ENCODE measurements at places on chromosomes 3 and 15. TPM values are rescaled to one million over a fixed set of nuclear protein-coding genes. Genes with fewer than 3 reads are reported as not detected.

The FOXP1 gene
- total RNA-seq: 70.2 TPM

The THRB gene
- total RNA-seq: 4.7 TPM

The PCBP4 gene
- 11.5 TPM for total RNA-seq

The C3orf20 gene
- 0.24 TPM for total RNA-seq

The IFRD2 gene
- total RNA-seq: 65.8 TPM

The ZNF860 gene
- 2.9 TPM for total RNA-seq

The RTP4 gene
- total RNA-seq: 1.8 TPM

The GAP43 gene
- total RNA-seq: not detected

The PHLDB2 gene
- total RNA-seq: 22.2 TPM

The FANCD2OS gene
- total RNA-seq: not detected

The HTR3E gene
- not detected for total RNA-seq

The KLF13 gene
- 42.7 TPM for total RNA-seq

The IL12A gene
- total RNA-seq: 0.80 TPM

The CD86 gene
- total RNA-seq: 1.2 TPM

The HEG1 gene
- total RNA-seq: 13.0 TPM

The CPNE9 gene
- not detected for total RNA-seq

The FBXW12 gene
- not detected for total RNA-seq

The CPLX3 gene
- total RNA-seq: not detected

The MED12L gene
- total RNA-seq: 0.32 TPM

The CPA3 gene
- 2.2 TPM for total RNA-seq

The RLBP1 gene
- total RNA-seq: not detected

DNA sequence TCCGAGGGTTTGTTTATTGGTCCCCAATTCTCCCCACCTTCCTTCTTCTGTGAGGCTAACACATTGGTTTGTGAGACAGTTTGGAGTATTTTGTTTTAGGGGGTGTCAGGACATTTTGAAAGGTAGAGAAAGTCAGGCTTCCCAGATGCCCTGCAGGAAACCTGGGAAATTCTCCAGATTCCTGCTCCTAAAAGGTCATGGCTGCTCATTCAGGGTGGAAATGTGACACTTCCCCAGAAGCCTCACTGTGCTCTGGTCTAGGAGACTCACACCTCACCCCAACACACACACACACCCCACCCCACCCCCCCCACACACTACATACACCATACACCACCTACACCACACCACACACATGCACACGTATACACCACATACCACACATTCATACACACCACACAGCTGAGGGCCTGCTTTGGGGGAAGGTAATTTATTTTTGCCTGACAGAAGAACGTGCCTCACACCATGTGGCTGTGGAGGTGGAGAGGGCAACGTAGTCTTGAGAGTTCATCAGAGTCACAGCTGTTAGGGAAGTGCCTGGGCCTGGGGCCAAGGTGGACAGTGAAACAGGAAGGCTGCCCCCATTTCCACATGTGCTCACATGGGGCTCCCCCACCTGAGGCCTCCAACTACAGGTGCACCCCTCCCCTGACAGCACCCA lies 40.4 kb upstream of the LIMD1 start:
- ATAC-seq: no peak

- no peak for ATAC-seq
These were observed 74.7 kb downstream of the RASA2 start for GRCh38 chr3:141561426-141562034.

DNA sequence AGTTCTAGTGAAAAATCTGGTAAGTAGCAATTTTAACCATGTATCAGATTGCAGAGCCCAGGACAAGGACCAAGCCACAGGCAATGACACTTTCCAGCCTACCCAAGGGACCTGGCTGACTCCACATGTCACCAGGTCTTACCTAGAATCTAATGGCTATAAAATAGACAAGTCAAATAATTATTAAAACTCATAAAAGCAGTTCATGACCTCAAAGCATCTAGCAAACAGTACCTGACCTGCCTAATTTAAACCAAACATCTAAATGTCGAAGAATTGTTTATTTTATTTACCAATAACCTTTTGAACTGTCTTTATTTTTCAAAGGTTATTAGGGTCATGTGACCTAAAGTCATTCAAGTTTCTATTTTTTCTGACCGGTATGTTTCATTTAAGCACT lies 35.6 kb upstream of the MKRN3 start:
- no peak for ATAC-seq

- no peak for ATAC-seq
These were observed 16.4 kb downstream of the FAM107A start for GRCh38 chr3:58560771-58561311.

DNA sequence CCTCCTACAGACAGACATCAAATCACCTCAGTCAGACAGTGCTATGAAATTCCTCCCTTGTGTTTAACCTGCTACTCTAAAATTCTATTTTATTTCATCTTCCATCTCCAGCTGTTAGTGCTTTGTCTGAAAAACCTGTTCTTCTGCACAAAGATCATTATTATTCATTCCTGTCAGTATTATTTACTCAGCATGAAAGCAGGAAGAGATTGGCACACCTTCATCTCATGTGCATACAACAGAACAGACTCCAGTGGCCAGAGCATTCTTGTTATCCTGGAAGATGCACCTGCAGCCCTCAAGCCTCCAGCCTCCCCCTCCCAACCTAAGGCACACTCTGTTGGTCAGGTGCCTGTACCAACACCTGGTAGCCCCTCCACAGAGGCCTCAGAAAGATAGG lies 1.8 kb upstream of the ROPN1B start:
- ATAC-seq: peak; percentile 78

DNA sequence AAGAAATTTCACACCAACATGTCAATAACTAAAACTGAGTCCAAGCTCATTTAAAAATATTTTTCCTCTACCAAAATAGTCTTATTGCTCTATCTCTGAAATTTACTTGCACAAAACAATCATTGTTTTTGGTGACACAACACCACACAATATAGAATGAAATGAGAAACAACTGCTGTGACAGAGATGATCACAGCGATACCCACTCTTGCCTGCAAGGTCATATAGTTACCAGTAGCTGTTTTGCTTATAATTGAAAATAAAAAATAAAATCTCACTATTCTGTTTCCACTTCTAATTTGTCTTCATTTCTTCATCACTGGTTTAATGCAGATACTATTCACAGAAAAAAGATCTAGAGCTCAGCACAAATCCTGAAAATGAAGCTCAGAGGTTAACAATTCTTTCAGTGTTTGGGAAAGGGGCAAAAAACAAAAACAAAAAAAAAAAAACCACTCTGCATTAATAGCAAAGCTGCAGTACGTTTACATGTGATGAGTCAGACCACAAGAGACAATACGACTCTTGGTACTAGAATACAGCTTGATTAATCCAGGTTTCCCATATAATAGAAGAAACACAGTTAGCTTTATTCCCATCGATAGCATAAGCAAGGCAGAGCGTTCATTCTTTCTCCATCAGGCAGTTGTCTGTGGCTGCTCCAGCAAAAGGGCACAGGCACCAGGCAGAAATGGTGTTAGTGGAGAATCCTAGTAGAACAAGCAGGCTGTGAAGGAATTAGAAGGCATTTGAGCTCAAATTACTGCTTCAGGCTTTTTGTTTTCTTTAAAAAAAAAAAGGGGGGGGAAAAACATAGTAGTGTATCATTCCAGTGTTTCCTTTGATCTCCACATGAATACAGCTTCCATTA lies 773 bp downstream of the ANKRD28 start:
- peak; percentile 69 for ATAC-seq

GRCh38 chr3:45545476-45545875 lies 49.1 kb upstream of the LIMD1 start:
- ATAC-seq: peak; percentile 47

GRCh38 chr3:117998071-117998470 lies 1036.6 kb downstream of the IGSF11 start:
- peak; percentile 42 for ATAC-seq

DNA sequence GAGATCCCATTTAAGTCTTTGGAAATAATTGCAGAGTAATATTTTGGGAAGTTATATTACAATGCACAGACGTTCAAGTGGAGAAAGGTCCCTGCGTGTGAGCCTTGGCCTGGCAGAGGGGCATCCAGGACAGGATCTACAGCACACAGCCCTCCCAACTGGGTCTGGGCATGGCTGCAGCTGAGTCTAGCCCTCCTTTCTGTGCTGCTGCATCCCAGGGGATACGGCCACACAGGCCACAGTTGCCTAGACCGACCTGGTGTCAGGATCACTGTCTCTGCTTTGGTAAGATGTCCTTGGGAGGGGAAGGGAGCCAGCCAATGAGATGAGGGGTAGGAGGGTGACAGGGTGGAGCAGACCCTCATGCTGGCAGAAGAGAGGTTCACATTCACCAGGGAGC lies 46.1 kb downstream of the APBA2 start:
- no peak for ATAC-seq

DNA sequence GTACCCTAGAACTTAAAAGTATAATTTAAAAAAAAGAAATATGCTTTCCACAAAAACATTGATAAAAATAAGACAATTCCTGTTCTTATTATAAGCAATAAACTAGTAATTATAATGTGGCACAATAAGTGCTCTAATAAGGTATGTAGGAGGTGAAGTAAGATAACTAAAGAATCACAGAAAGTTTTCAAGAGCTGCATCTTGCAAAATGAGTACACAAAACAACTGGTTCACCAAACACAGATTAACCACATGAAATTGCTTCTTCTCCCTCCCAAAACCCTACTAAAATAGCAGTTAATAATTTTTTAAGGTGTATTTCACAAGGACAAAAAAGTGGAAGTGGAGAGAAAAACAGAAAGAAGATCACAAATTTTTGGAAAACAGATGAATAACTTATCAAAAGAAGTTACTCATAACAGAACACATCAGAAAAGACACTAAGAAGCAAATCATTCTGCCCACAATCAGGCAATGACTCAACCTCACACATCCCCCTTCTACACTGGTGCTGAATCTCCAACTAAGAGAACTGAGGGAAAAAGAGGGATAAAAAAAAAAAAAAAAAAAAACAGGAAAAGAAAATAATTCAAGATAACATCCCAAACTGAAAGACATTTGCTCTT lies 64.2 kb downstream of the TBC1D5 start:
- ATAC-seq: no peak

GRCh38 chr3:195548987-195549386 lies 5.9 kb upstream of the PPP1R2 start:
- no peak for ATAC-seq

- no peak for ATAC-seq
These were observed 84.2 kb upstream of the IL12A start for GRCh38 chr3:159904455-159904854.

DNA sequence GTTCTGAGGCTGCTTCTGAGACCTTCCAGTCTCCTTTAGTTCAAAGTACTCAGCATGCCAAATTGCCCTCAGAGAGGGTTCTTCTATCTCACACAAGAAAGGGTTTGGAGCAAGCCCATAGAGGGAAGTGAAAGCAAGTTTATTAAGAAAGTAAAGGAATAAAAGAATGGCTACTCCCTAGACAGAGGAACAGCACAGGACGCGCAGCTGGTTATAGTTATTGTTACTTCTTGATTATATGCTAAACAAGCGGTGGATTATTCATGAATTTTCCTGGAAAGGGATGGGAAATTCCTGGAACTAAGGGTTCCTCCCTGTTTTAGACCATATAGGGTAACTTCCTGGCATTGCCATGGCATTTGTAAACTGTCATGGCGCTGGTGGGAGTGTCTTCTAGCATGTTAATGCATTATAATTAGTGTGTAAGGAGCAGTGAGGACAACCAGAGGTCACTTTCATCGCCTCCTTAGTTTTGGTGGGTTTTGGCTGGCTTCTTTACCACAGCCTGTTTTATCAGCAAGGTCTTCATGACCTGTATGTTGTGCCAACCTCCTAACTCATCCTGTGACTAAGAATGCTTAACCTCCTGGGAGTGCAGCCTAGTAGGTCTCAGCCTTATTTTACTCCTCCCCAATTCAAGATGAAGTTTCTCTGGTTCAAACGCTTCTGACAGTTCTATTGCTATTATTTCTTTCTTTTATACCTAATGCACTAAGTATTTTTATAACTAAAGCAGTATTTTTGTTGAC lies 26.3 kb downstream of the SCN11A start:
- no peak for ATAC-seq

GRCh38 chr15:74835312-74835823 lies 7.6 kb downstream of the ULK3 start:
- peak; percentile 47 for ATAC-seq

DNA sequence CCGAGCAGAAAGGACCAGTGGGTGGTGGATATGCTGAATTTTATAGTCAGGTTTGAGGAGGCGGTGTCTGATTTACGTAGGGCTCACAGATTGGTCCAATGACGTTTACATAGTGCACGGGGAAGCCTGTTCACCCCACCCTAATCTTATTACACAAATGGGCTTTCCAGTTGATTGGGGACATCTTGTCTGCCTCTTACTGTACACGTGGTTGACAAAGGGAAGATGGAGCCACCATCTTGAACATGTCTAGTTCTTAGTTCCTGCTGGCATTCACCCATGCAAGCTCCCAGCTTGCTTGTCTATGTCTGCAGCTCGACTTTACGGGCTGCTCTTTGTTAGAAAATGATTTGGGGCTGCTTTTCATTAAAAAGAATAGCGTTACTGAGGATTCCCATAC lies 332.0 kb upstream of the SLCO3A1 start:
- no peak for ATAC-seq

- ATAC-seq: no peak
These were observed 424.8 kb upstream of the TGFBR2 start for GRCh38 chr3:30181581-30181980.

DNA sequence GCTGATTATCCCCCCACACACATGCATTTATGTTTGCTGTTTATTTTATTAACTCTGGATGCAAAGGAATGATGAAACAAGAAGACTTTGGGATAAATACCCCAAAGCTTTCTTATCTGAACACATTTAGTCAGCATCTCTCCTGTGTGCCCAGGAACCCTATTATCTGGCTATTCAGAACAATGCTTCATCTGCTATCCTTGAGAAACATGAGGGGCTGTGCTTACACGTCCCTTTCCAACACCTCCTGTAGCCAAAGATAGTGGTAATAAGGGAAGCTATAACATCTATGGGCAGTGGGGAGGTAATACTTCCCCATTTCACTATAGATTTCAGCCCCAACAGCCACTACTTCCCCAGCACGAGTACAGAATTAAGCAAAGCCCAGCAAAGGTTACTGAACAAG lies 94.7 kb downstream of the SSR3 start:
- ATAC-seq: no peak

GRCh38 chr3:48352546-48352945 lies 19.1 kb upstream of the SPINK8 start:
- ATAC-seq: no peak

DNA sequence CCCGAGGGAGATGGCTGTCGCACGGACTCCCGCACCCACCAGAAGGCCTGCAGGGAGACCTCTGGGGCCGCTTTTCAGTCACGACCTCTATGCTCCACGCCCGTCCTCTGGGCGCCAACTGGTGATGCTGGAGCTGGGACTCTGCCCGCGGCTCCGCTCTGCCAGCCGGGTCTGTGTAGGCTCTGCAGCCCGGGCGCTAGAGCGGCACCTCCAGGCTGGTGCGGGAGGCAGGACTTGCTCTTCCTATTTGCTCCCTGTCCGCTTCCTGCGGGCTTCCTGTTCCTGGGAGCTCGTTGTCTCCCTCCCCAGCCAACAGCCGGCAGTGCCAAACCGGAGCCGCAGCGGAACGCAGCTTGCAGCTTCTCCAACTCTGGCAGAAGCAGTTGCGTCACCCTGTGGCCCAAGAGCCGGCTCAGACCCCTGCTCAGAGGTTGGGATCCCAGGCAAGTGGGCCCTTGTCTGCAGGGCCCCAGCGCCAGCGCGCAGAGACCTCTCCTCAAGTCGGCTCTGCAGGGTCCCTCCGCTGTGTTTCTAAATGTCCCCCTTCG lies 285.9 kb downstream of the XXYLT1 start:
- ATAC-seq: peak; percentile 69

All from esophagus mucosa (tissue), 1 donor.